H7 (cell line): ENCODE measurements at places on chromosomes 1 and 21. TPM values are rescaled to one million over a fixed set of nuclear protein-coding genes. Genes with fewer than 3 reads are reported as not detected.

FAM72D gene
- 13.6 and 22.8 TPM in 2 replicates for total RNA-seq

CD1B gene
- total RNA-seq: not detected in 2 replicates

HRNR gene
- not detected in 2 replicates for total RNA-seq

KRTAP12-2 gene
- not detected in 2 replicates for total RNA-seq

FCAMR gene
- not detected in 2 replicates for total RNA-seq

ASCL5 gene
- 0.30 TPM in 1 of 2 replicates, not detected in the other for total RNA-seq

IL20 gene
- total RNA-seq: not detected in 2 replicates

PCP4L1 gene
- 0.35 TPM in 1 of 2 replicates, not detected in the other for total RNA-seq

RLF gene
- 19.6 and 36.7 TPM in 2 replicates for total RNA-seq

CACHD1 gene
- total RNA-seq: 53.5 and 69.7 TPM in 2 replicates

ZBTB48 gene
- total RNA-seq: 40.3 and 40.4 TPM in 2 replicates

LUZP1 gene
- total RNA-seq: 29.9 and 30.9 TPM in 2 replicates

RGS16 gene
- total RNA-seq: 22.0 and 29.1 TPM in 2 replicates

PTGS2 gene
- 0.38 and 1.7 TPM in 2 replicates for total RNA-seq

OR2L8 gene
- not detected in 2 replicates for total RNA-seq

RAB4A gene
- total RNA-seq: 47.0 and 60.7 TPM in 2 replicates
